ENCODE measurements at places on chromosomes 1 and 21.
A peak's percentile ranks its signal among the peaks of the same experiment; 100 is the strongest.

DNA sequence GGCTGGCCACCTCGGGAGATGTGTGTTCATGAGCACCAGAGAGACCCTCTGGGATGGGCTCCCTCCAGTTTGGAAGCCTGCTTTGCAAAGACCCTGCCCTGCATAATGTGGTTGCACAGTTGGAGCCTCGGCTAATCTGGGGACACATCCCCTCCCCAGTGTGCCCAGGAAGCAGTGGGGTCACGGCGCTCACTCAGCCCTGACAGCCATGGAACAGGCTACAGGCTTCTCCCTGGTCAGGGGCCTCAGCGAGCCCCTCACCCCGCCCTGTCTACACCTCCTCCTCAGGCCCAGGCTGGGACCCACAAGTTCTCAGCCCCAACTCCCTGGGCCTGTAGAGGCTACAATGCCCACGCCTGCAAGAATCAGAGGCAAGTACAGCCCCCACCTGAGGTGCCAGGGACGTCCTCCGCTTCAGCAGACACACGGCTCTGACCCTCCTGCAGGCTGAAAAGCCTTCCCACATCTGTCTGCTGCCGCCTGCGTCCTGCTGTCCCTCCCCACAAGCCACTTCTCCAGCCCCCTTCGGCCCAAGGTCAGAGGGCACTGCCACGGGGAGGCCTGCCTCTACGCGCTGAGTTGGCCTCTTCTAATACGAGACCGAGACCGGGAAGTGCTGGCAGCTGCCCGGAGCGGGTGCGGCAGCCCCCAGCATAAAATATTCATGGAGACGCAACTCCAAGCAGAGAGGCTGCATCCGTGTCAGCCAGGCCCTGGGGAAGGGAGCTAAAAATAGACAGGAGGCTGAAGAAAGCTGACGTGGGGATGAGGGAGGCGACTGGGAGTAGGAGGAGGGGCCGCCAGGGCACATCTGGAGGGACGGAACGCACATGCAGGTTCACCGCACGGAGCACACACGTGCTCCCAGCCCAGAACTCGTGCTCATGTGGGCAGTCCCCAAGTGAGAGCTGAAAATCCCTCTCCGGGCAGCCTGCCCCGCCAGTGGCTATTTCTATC is 15.2 kb upstream of the GPR153 start:
- peak overlapping the region; percentile 51 for H3K4me3 ChIP-seq
- no peak for DNase-seq
- no peak overlapping the region for H3K27ac ChIP-seq

DNA sequence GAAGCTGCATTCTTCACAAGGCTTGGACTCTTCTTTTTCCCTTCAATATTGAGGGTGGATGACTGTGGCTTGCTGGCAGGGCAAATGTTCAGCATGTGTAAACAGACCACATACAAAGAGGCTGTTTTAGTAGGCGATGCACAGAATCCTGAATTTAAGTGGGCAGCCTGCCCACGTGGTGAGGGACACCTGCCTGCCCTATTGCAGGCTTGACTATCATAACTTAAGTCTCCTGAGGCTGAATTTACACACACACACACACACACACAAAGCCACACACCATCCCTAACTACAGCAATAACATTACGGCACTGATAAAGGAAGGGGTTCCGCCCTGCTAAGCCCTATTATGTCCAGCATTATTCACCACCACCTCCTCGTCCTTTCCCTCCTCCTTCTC is 15.9 kb downstream of the SYT2 start:
- H3K27me3 ChIP-seq = peaks cover 53% of the 10 kb centered on the region
- no peak overlapping the region for H3K4me3 ChIP-seq
- H3K27ac ChIP-seq = no peak overlapping the region
- no peaks in the 10 kb centered on the region for H3K36me3 ChIP-seq
- no peak for DNase-seq

GRCh38 chr21:45465105-45465504 is 60.1 kb downstream of the COL18A1 start:
- H3K4me3 ChIP-seq = peak overlapping the region; percentile 14
- H3K27ac ChIP-seq = peak overlapping the region; percentile 74
- H3K4me1 ChIP-seq = peaks cover 18% of the 10 kb centered on the region
- no peak for DNase-seq
- H3K36me3 ChIP-seq = peaks cover 25% of the 10 kb centered on the region

- peaks cover 33% of the 10 kb centered on the region for H3K27me3 ChIP-seq
- no peak for DNase-seq
- no peak within 1 kb of the TSS for H3K4me3 ChIP-seq
- H3K36me3 ChIP-seq = no peaks in the 10 kb centered on the region
- no peak within 1 kb of the TSS for H3K27ac ChIP-seq
- H3K4me1 ChIP-seq = no peaks in the 10 kb centered on the region
Measured at GRCh38 chr1:981955-982558, at the start of gene PERM1. TSS of gene PERM1 (minus strand) at chr1:982093. CDS start at chr1:981029, 1,064 bp downstream.

DNA sequence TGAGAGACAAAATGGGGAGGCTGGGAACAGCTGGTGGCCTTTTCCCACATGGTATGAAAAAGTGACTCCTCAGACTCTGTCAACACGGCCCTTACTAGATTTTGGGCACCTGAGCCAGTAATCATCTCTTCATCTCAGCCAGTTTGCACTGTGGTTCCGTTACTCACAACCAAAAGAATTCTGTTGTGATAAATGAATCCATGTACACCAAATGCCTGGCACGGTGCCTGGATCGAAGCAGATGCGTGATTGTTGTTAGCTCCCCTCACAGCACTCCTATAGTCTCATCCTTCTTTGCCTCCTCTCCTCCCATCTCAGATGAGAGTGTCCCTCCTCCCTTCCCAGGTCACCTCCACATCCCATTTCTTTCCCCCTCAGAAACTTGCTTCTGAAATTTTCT is 57.9 kb upstream of the GJB5 start:
- H3K27ac ChIP-seq = no peak overlapping the region
- H3K4me1 ChIP-seq = peaks cover 9% of the 10 kb centered on the region
- H3K36me3 ChIP-seq = no peaks in the 10 kb centered on the region
- no peak overlapping the region for H3K4me3 ChIP-seq
- no peak for DNase-seq

GRCh38 chr1:115840605-115841460 is at the start of gene NHLH2:
TSS of gene NHLH2 (minus strand) at chr1:115841126. CDS start at chr1:115838372, 2,754 bp downstream.
- no peaks in the 10 kb centered on the region for H3K36me3 ChIP-seq
- H3K4me3 ChIP-seq = peak within 1 kb of the TSS; percentile 89
- peaks cover 80% of the 10 kb centered on the region for H3K27me3 ChIP-seq
- no peak within 1 kb of the TSS for H3K27ac ChIP-seq
- no peaks in the 10 kb centered on the region for H3K4me1 ChIP-seq

DNA sequence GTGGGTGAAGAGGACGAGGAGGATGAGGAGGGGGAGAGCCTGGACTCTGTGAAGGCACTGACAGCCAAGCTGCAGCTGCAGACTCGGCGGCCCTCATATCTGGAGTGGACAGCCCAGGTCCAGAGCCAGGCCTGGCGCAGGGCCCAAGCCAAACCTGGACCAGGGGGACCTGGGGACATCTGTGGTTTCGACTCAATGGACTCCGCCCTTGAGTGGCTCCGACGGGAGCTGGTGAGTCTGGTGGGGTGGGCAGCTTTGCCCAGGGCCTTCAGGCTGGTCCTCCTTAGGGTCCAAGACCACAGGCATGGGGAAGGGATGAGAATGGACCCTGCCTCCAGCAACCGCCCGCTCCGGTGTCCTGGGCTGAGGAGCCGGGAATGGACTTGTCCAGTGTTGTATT is 430 bp downstream of the FAM167B start:
- no peaks in the 10 kb centered on the region for H3K36me3 ChIP-seq
- H3K4me3 ChIP-seq = no peak overlapping the region
- H3K4me1 ChIP-seq = peaks cover 20% of the 10 kb centered on the region

DNA sequence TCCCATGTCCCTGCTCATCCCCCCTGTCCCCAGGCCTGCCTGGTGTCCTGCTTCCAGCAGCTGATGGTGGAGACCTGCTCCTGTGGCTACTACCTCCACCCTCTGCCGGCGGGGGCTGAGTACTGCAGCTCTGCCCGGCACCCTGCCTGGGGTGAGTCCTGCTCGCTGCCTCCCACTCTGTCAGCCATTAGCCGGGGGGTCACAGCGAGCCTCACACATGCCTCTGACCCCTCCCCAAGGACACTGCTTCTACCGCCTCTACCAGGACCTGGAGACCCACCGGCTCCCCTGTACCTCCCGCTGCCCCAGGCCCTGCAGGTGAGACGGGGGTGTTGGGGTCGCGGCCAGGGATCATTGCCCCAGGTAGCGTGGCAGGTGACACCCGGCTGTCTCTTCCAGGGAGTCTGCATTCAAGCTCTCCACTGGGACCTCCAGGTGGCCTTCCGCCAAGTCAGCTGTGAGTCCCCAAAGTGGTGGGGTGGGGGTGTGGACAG is 10.0 kb downstream of the SCNN1D start:
- no peak overlapping the region for H3K27ac ChIP-seq
- H3K36me3 ChIP-seq = no peaks in the 10 kb centered on the region
- H3K27me3 ChIP-seq = no peaks in the 10 kb centered on the region
- H3K4me1 ChIP-seq = peaks cover 6% of the 10 kb centered on the region
- DNase-seq = no peak

All from type B pancreatic cell (in vitro differentiated cells).